ENCODE measurements at places on chromosomes 12 and 14. TPM values are rescaled to one million over a fixed set of nuclear protein-coding genes. Genes with fewer than 3 reads are reported as not detected.

Gene LMNTD1
- total RNA-seq = not detected

Gene GARIN6
- total RNA-seq = not detected

Gene OR8S1
- total RNA-seq = not detected

Gene PZP
- total RNA-seq = not detected

Gene IAPP
- not detected for total RNA-seq

Gene SART3
- 50.0 TPM for total RNA-seq

Gene NFKBIA
- 83.7 TPM for total RNA-seq

Gene IQSEC3
- not detected for total RNA-seq

Gene ZNF385A
- total RNA-seq = 31.9 TPM

- DNase-seq = no peak
These were observed 47.5 kb downstream of the PRMT8 start for GRCh38 chr12:3538466-3539030.

DNA sequence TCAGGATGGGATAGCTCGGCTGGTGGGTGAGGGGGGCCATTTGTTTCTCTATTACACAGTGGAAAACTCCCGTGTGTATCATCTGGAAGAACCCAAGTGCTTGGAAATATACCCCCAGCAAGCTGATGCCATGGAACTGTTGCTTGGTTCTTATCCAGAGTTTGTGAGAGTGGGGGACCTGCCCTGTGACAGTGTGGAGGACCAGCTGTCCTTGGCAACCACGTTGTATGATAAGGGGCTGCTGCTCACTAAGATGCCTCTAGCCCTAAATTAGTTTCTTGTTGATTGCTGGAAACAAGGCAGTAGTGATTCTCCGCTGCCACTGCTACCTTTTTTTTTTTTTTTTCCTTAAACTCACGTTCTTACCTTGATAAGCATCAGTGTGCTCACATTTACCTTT lies 1.9 kb downstream of the RIOX1 start:
- DNase-seq = no peak

DNA sequence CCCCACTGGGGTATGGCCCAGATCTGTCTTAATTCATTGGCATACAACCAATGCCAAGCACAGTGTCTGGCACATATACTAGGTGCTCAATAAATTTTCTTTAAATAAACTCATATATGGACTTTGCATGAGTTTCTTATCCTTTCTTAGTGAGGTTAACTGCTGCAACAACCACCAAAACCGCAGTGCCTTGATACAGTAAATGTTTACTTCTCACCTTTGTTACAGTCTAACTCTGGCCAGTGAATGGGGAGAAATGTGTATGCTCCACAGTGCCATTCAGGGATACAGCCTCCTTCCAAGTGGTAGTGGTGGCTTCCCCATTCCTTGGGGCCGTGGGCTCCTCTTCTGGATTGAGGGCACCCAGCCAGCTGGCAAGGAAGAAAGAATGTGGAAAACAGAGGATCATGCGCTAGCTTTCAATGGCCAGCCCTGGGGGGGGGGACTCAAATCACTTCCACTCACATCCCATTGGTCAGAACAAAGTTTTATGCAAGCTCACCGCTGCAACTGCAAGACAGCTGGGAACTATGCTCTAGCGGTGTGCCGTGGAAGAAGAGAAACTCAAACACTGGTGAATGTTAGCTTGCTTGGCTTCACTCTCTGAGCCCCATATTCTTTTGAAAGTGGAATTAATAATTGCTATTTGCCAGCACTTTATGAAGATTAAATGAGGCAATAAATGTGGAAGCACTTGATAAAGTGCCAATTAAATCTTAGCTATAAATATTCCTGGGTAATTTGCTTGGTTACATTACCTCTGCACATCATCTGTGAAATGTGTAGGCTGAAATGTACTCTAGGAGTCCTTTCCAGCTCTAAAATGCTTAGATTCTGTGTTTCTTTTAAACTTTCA lies 51.0 kb upstream of the SOCS2 start:
- DNase-seq = no peak

GRCh38 chr14:85276979-85277228 lies 253.0 kb upstream of the FLRT2 start:
- DNase-seq = no peak

- no peak for DNase-seq
These were observed 112.1 kb downstream of the DICER1 start for GRCh38 chr14:95045106-95045701.

- peak; percentile 58 for DNase-seq
These were observed 150.9 kb downstream of the EMP1 start for GRCh38 chr12:13347241-13348043.
